CD4-positive, alpha-beta T cell treated with Interleukin-2 at 100 ng/mL for 4 hours (primary cell): ENCODE measurements at places on chromosomes 5 and 9.

DNA sequence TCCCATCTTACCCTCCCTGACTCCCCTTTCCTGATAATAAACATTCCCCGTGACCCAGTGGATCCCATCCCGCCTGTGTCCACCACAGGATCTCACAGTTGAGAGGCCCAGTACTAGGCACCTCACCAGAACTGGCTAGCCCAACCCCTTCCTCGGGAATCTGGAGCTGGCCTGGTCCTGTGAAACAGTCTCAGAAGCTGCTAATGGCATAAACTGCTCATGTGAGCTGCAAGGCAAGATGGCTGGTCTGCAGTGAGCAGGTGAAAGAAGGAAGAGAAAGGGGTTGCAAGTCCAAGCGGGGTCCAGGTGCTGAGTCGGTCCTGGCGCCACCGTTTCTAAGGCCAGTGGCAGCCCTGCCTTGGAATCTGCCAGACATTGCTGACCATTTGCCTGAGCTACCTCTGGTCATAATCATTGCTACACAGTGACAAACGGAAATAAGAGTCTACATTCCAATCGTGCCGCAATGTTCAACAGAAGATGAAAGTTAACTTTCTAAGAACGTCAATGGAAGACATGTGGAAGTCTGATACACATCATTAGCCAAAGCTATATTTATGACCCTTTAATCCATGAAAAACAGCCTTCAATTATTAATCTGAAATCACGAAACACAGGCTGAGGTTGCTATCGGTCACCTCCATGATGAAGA lies 33.7 kb downstream of the DNAH5 start:
- no peak for DNase-seq

DNA sequence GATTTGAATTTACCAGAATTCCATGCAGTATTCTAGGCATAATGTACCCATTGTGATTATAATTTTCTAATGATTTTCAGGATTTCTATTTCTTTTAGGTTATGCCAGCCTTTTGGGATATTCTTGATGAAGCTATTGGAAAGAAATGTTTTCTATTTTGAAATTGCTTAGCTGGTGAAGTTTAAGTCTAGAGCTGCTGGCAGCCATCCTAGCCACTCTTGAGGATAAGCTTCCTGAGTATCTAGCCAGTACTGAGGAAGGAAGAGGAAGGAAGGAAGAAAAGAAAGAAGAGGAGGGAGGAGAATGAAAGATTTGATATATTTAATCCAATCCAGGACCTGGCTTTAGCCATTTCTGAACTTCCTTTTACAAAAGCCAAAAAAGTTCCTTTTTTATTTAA lies 142.1 kb upstream of the DAB2 start:
- no peak for DNase-seq

- DNase-seq = peak; percentile 74
Observed at GRCh38 chr5:132426525-132427138, 57.1 kb downstream of the SLC22A5 start.

GRCh38 chr5:171155621-171156020 lies 153.4 kb upstream of the TLX3 start:
- DNase-seq = no peak

DNA sequence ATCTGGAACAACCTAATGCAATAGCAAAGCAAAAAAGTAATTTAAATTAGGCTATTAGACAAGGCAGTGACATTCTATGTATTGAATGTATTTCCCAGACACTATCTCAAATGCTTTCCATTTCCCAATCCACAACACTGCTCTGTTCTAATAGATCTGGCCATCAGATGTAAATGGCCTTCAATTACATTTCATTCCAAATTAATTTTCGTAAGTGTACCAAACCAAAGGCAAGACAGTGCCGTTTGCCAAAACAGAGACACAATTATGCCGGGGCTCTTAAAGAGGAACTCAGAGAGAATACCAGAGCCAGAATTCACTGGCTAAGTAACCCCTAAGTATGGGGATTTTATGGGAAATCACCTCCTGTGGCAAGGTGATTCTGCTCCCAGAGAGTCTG lies 63.1 kb downstream of the GNAQ start:
- DNase-seq = no peak

- DNase-seq = no peak
Observed at GRCh38 chr9:98091735-98092612, 27.0 kb downstream of the TRIM14 start.

DNA sequence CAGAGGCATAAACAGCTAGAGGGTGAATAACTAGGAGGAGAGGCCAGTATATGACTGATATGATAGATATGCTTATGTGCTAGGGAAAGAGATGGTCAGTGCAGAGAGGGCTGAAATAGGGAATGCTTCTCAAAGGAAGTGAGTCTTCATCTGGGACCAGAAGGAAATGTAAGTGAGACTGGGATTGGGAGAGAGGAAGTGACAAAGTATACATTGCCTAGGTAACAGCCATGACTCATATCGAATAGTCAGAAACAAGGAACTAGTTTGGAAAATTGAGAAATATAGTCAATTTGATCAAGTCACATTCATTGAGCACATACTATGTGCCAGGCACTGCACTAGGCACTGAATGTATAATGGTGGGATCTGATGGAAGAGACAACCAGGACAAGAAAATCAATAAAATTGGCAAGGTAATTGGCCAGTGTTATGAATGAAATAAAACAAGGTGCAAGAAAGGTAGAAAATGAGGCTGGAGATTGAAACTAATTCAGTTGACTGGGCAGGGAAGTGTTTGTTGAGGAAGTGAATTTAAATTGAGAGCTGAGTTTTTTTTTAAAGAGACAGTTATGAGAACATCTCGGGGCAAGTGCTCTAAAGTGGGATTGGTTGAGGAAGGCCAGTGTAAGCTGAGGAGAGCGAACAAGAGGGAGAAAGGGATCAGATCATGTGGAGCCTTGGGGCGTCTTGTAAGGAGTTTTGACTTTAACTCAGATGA lies 4.3 kb downstream of the ERAP2 start:
- no peak for DNase-seq

GRCh38 chr5:74870299-74871067 lies 4.3 kb upstream of the FAM169A start:
- DNase-seq = no peak

DNA sequence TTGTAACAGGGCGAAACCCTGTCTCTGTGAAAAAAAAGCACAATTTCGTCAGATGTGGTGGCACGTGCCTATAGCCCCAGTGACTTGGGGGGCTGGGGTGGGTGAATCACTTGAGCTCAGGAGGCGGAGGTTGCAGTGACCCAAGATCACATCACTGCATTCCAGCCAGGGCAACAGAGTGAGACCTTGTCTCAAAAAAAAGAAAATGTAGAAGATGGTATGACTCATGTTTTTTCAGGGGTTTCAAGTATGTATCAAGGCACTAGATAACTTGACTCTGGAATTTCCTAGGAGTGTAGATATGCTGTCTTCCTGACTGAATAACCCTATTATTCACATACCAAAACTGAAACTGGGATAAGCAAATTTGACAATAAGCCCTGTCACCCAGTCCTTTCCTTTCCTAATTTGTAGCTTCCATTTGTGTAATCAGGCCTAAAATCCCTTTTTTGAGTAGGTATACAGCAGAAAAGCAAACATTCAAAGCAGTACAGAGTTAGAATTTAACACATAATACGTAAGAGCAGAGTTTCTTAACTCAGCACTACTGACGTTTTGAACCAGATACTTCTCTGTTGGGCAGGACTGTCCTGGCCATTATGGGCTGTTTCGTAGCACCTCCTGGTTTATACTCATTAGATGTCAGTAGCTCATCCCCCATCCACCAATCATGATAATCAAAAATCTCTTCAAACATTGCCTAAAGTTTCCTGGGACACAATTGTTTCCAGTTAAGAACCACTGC lies 17.3 kb upstream of the ANKRD18B start:
- DNase-seq = no peak

DNA sequence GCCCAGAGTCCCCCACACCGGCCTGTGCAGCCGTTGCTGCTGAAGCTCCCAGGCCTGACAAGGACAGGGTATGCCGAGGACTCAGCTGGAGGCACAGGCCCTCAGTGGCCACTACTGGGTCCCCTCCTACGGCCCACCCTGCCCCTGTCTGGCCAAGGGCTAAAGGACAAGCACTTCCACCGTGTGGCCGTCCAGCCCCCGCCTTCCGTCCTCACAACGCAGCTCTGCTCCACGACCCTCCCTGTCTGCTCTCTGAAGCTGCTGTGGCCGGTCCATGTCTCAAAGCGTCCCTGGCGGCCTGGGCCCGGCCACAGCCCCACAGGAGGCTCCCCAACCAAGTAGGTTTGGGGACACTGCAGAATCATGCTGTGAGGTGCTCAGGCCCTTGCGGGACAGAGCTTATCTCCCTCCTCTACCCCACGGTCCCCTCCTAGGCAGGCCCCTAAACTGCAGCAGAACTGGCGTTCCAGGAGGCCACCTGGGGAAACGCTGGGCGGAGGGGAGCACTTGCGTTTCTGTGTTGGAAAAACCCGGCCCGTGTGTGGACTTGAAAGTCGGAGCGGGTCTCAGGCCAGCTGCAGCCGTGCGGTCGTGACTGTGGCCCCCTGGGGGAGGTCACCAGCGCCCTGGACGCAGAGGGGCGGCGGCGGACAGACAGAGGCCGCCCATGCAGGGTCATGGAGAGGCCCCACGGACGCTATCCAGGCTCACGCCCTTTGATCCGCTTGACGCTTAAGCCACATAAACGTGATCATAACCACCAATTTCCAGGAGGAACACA lies 45.6 kb downstream of the NKD2 start:
- no peak for DNase-seq

GRCh38 chr5:84265130-84265529 lies 119.5 kb downstream of the EDIL3 start:
- DNase-seq = no peak

DNA sequence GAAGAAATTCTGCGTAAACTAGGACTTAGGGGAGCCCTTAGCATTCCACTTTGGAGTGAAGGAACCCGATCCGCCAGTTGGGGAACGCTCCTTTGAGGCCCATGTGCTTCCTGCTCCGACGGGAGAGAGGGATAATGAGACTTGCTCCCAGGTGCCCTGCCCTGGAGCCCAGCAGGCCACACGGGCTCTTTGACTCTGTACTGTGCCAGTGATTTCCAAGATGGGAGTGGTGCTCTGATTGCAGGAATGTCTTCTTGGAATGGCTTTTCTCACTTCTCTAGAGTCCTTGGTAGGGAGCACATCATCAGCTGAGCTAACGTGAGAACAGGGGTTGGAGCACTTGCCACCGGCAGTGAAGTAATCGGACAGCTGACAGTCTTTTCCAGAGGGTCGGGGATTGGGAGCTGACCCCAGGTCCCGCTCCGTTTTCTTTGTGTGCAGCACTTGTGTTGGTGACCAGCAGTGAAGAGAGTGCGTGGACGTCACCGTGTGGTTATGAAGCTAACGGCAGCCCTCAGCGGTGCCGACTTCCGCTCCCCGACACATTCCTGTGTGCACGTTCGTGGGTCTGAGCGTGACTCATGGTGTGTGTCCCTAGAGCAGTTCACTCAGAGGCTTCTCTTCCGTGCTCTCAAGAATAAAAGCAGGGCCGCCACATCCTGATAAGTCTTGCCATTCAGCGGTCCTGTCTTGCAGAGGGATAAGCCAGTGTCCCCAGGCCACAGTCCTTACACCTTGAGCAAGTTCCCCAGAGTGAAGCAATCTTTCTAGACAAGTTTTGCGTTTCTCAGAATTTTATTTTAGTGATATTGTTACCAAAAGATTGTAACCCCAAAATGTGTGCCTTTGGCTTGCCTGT lies 25.6 kb downstream of the ABL1 start:
- no peak for DNase-seq

DNA sequence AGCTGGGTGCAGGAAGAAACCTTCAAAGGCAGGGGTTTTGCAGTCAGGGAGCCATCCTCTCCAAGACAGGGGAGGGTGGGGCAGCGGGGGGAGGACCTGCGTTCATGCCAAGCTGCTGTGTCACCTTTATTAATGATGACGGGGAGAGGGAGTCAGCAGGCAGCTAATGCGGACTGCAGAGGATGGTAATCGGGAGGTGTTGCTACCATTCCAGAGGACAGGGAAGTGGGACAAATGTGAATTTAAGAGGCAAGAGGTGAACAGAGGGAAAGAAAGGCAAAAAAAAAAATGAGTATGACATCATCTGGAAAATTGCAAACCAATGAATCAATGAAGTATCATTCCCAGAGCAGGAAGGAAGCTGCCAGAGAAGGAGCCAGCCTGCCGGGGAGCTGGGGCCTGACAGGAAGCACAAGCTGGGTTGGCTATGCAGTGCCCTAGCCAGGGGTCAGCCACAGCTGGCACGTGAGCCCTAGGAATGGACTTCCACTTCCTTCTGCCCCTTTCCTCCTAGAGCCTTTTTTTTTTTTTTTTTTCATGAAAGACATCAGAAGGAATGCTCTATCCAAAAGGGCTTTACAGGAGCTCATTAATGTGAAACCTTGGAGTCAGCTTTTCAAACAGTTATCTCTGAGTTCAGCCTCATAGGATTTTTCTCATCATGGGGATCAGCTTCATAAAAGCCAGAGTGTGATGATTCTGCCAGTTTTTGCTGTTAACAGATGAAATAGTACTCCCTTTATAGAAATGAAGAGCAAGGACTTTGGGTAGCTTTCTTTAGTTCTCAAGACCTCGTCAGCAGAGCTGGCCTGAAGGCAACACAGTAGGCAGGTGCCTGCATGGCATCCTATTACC lies 9.2 kb downstream of the INSYN2B start:
- no peak for DNase-seq

DNA sequence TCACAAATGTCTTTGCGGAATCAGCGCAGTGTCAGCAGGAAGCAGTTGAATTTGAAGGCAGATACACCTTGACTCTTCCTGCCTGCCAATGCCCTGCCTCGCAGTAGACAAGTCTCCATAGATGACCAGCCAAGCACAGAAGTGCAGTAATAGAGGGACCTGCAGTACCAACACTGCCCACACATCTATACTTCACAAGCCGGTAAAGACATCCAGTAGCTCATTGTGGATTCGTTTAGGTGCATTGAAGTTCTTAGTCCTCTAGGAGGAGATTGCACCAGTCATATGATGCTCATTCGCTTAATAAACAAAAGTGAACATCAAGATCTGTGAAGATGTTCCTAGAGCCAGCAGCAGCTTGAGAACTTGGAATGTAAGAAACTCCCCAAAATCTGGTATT lies 7.1 kb upstream of the IFNA2 start:
- DNase-seq = no peak

DNA sequence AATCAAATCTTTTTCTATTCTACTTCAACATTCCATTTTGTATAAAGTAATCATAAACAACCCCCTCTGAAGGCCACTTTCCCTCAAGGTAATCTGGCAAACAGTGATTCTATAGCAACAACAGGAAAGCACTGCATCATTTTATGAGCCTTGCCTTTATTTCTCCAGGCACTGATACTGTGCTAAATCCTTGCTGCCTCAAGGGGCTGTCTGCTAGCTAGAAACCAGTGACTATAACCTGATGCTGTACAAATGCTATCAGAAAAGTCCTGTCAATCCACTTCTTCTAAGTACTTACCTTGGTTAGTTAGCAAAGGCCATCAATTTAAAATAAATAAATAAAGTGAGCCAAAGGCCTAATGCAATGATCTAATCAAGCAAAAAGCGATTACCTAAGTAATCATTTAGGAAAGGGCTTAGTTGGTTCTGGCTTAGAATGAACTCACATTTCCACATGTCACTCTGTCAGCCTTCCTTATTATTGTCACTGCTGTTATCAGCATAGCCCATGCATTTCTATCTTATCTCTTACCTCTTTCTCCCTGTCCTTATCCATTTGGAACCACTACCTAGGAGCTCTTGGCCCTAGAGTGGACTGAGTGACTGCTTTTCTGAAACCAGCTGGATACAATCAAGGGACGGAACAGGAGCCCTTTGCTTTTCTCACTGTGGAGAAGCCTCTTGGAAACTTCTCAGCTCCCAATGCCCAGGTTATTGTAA lies 246.1 kb upstream of the MEF2C start:
- no peak for DNase-seq
